ENCODE measurements at places on chromosomes 2 and 18.

GRCh38 chr2:140117386-140117785, 1337.2 kb upstream of the NXPH2 start:
- DNase-seq = no peak

DNA sequence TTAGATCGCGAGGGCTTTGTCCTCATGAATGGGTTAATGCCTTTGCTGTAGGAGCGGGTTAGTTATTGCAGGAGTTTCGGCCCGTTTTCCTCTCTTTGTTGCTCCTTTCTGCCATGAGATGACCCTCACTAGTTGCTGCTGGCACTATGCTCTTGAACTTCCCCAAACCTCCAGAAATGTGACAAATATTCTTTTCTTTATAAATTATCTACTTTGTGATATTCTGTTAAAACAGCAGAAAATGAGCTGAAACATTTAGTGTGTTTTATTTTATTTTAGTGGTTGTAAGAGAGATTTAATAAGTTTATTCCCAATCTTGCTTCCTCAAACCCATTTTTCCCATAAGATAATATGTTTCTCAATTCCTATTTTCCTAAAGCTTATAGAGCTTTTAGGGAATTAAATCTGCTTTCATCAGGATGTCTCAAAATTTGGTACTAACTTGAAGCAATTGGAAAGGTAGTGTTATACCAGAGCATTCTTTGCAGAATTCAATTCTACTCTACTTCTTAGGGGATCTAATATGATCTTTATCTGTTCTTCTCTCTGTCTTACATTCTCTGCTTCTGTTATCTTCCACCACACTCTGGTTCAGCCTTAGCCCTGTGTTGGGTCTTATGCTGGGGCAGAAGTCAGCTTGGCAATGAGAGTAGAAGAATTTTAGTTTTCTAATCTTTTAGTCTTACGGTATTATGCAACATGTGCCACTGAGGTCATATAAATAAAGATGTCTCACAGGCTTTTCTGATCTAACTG, 23.1 kb downstream of the DDX1 start:
- DNase-seq = no peak

GRCh38 chr2:23513872-23514793, 129.2 kb downstream of the KLHL29 start:
- no peak for DNase-seq

- DNase-seq = no peak
Observed at GRCh38 chr2:6283259-6283658, 582.4 kb downstream of the CMPK2 start.

- no peak for DNase-seq
Observed at GRCh38 chr18:2651981-2652380, 3.5 kb upstream of the SMCHD1 start.

DNA sequence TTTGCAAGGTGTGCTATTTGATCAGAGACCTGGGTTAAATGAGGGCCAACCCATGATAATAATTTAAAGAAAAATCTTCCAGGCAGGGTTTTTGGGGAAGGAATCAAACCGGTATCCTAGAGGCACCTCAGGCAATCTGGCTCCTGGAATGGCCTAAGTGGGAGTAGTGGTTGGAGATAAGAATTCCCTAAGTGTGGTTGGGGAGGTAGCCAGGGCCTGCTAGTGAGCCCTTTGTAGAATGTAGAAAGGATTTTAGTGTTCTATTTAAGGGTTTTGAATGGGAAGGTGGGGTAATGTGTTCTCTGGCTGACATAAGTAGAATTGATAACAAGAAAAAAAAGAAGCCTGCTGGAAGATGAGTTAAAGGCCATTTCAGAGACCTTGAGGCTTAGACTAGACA, 422.2 kb downstream of the XIRP2 start:
- no peak for DNase-seq

GRCh38 chr2:199738727-199739412, 112.1 kb downstream of the FTCDNL1 start:
- DNase-seq = no peak

- no peak for DNase-seq
Observed at GRCh38 chr2:62426154-62426912, 79.7 kb downstream of the TMEM17 start.

DNA sequence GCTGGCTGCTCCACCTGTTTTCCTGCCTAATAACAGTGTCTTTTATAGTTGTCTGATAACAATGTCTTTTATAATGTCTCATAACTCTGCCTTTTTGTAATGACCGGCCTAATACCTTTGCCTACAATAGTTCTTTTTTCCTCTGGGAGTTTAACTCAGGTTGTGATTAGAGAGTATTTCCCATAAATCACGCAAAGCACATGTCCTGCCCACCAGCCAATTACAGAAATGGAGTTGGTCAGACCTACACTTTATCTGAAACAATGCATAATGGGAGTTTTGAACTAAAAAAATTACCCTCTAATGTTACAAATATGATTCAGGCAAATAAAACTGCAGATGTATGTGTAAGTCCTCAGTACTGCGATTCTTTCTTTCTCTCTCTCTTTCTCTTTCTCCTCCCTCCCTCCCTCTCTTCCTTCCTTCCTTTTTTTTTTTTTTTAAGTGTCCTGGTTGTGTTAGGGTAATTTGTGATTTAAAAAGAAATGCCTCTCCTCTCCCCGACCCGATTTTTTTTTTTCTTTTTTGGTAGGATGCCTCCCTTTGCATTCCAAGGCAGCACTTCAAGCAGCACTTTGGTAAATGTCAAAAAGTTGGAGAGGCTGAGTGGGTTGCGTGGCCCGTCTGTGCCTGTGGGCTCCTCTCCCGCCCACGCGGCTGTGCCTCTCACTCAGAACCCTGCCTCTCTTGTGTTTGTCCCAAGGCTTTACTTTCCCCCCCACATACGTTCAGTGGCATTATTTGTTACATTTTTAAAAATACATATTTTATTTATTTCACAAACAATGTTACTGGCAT, 147.3 kb downstream of the AGAP1 start:
- DNase-seq = no peak

DNA sequence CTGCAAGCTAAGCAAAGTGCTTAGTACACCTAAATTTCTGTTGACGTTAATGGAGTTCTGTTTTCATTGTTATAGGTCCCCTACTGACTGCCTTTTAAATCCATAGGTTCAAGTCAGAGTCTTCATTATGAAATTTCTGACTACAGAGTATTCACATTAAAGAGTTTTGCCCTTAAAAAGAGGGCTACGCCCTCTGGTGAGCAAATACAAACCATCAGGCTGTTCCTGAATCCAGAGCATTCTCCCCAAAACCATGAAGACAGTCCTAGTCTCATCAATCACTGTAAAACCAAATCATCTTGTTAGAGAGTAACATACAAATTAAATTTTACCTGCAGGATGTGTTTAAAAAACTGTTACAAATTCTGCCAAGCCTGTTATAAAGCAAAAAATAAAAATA, 1091.7 kb downstream of the TDRD15 start:
- DNase-seq = no peak

DNA sequence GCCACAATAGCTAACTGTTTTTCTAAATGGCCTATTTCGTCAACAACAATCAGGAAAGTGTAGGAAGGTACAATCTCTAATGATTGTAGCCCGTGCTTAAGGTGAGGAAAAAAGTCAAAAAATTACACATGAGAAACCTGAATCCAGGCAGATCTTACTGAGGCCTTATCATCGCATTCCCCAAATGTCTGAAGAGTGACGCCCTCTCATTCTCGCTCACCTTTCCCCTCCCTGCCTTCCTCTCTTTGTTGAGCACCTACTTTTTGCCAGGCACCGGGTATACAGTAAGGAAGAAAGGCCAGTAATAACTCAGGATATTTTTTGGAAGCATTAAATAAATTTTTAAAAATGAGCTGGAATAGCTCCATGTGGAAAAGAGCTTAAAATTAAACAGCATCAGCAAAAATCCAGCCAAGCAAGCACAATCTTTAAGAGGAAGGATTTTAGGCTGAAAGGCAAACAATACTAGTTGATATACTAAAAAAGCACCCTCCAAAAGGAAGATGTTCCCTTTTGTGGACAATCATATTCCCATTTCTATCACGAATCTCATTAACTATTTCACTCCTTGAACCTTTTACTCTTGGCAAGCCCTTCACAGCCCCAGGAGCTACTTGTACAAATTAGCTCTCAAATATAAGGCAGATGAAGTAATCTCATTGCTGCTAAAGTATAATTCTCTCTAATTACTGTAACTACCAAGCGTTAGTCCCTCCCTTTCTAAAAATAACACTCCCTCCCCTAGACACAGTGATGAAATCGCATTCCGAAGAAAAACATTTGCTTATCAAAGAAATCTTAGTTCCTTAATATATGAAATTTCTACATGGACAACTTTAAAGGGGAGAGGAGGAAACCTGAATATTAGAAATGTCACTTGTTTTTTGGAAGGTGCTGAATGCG, 40.0 kb downstream of the STAT1 start:
- no peak for DNase-seq

DNA sequence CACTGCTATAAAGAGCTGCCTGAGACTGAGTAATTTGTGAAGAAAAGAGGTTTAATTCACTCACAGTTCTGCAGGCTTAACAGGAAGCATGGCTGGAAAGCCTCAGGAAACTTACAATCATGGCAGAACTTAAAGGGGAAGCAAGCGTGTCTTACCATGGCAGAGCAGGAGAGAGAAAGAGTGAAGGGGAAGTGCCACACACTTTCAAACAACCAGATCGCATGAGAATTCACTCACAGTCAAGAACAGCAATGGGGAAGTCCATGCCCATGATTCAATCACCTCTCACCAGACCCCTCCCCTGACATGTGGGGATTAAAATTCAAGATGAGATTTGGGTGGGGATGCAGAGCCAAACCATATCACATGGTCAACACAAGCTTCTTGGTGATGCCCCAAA, 34.7 kb upstream of the CDK5R2 start:
- DNase-seq = no peak

DNA sequence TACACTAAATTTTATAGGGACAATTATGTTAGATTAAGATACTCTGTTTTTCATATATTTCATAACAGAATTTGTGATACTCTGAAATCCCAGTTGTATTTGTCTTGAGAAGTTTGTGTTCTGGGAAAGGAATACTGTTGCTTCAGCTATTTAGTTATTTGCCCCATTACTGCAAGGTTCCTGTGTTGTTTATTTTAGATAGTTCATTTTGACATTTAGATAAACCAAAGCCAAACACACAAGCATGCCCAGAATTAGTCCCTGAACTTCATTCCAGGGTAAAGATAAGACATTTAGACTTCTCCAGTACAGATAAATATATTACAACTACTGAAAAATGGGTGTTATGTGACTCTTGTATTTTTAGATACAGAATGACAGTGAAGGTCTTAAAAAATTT, 74.7 kb downstream of the BMPR2 start:
- no peak for DNase-seq

- no peak for DNase-seq
Observed at GRCh38 chr2:239204136-239204875, 196.5 kb downstream of the HDAC4 start.

DNA sequence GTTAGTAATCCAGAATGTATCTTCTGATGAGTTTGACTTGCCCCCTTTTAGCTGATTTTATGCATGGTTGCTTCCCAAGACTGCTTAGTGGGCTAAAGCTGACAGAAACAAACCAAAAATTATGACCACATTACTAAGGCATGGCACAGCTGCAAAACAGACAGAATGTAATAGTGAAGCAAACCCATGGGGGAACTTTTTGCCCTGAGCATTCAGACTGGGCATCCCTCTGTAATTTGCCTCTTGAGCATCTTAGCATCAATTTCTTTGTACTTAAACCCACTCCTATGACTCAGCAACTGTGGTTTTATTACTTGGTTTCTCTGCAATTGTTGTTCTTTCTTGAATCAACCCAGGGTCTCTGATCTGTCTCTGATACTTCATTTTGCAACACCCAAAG, 487.3 kb upstream of the DCC start:
- no peak for DNase-seq

DNA sequence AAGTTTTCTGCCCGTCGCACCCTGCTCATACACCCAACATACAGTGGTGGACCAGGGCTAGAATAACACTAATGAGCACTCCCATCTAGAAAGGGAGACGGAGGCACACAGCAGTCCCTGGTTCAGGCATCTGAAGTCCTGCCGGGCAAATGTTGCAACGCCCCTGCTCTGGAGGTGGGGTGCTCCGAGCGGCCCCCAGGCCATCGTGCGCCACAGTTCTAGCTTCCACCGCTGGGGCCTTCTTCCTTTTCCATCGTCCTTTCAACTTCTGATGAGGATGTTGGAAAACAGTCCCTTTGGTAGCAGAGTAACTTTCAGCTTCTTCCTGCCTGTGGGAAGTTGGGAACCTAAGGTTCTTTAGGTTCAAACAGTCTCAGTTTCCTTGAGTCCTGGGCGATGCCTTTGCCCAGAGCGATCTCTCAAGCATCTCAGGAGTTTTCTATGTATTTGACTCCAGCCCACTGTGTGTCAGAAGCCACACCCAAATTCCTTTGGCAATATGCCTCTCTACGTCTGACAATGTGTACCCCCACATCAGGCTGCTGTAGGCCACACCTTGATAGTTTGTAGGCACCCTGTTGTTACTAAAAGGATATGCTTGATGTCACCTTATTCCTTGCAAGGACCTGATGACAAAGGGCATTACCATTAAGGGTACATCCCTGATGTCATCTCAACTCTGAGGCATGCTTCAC, 258.8 kb downstream of the GLI2 start:
- DNase-seq = no peak

- no peak for DNase-seq
Observed at GRCh38 chr2:169112841-169113240, 43.5 kb downstream of the DHRS9 start.

- no peak for DNase-seq
Observed at GRCh38 chr18:11821643-11822237, 29.5 kb upstream of the CHMP1B start.

GRCh38 chr2:75337016-75337415, 137.7 kb upstream of the TACR1 start:
- DNase-seq = no peak

DNA sequence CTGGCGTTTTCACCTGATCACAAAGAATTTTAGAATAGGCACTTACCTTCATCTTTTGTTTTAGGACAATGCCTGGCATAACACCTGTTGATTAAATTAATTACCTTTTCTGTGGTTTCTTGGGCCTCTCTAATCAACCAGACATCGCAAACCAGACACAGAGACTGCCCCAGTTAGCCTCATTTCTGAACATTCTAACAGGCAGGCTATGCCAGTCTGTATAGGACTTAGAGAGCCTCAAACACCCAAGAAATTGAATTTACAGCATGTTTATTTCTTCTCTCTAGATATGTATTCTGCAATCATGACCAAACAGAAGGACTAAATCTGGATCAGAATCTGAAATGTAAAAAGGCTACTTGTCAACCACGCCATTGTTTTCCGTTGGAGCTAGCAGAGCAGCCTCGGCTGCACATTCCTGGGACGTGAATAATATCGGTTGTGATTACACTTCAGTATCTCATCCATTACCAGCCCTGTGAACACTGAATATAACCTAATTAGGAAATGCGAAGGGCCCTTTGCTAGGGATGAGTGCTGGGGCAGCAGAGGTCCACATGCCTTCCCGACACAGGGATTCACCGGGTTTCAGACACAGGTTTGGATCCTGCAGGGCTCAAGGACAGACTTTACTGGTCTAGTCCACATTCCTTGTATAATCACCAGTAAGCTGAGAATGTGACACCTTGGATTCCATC, 17.5 kb upstream of the CDC42EP3 start:
- no peak for DNase-seq

- no peak for DNase-seq
Observed at GRCh38 chr2:237057893-237058300, 27.8 kb upstream of the COPS8 start.

All from CD4-positive, alpha-beta T cell treated with Interleukin-12 subunit alpha and Interleukin-12 subunit beta, for 1 hour (primary cell).